ENCODE measurements at places on chromosomes 4 and X. TPM values are rescaled to one million over a fixed set of nuclear protein-coding genes. Genes with fewer than 3 reads are reported as not detected.

Gene IGBP1
- 55.4 TPM for total RNA-seq

- DNase-seq, result no peak
Measured at GRCh38 chr4:136934601-136935000, 597.7 kb downstream of the PCDH18 start.

- no peak for DNase-seq
Measured at GRCh38 chr4:189445613-189446012, 495.1 kb upstream of the FRG1 start.

DNA sequence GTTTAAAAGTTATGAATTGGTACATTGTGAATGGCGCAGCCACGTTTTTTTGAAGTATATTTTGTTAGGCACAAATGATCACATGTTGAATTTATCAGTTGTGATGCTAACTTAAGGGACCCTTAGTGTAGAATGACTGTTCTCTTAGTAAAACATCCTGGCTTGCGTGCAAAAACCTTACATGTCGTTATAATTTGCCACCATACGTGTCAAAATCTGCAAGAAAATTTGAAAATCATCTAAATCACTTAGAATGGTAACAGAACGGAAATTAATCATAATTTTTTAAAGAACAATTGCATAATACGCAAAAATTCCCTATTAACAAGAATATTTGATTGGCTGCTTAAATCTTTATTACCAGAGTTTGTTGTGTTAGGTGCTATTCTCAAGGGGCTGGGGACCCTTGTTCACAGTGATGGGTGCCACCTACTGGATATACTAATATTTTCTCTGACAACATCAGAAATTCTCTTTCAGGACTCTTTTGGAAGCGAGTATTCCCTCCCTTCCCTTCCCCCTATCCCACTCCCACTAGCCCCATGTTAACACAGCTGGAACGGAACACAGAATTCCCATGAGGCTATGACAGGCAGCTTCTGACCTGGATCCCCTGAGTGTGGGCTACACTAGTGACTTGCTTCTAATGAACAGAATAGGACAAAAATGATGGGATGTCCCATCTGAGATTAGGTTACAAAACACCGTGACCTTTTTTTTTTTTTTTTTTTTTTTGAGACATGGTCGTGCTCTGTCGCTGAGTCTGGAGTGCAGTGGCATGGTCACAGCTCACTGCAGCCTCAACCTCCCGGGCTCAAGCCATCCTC lies 71.8 kb downstream of the SUPT20HL2 start:
- DNase-seq, result peak; percentile 68

DNA sequence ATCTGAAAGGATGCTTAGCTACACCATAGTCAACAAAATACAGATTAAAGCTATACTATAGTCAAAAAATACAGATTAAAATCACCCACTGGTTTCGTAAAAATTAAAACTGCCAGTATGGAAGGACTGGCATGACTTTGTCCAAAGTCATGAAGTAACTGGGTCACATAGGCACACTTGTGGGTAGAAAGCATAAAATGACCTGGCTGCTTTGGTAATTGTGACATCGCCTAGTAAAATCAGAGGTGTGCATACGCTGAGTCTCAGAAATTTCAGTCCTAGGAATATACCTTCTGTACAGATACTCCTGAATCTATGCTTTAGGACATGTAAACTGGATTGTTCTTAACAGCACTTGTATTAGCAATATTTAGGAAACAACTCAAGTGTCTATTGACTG lies 28.1 kb downstream of the CLNK start:
- DNase-seq, result no peak

All from stomach (tissue), 19 donors.